ENCODE measurements at places on chromosomes 12 and 14.

- DNase-seq = peak; percentile 88
Measured at GRCh38 chr14:33950320-33951182, at the start of gene EGLN3. Gene EGLN3, minus strand, starts transcription at chr14:33951074. Its CDS starts 322 bp downstream, at chr14:33950752.

- peak; percentile 36 for DNase-seq
Measured at GRCh38 chr12:132014092-132014914, 64.6 kb downstream of the EP400 start.

- no peak for DNase-seq
Measured at GRCh38 chr12:1778911-1779310, 41.5 kb upstream of the LRTM2 start.

- peak; percentile 18 for DNase-seq
Measured at GRCh38 chr14:35121026-35121886, 534 bp downstream of the PPP2R3C start.

DNA sequence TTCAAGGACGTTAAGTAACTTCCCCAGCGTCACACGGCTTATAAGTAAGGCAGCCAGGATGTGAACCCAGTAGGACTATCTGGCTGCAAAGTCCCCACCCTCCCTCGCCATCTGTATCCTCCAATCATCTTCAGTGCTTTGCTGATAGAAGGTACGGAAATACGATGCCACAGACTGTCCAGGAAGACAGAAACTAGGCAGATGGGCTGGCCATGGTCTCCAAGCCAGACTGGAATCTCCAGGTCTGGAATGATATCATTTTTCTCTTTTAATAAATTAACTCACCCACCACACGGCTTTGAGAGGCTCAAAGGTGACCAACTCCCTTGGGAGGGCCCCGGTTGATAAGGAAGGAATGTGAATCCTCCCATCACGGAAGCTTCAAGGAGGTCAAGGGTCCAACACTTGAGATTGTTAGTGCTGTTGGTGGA, 16.3 kb upstream of the BDKRB1 start:
- DNase-seq = no peak

DNA sequence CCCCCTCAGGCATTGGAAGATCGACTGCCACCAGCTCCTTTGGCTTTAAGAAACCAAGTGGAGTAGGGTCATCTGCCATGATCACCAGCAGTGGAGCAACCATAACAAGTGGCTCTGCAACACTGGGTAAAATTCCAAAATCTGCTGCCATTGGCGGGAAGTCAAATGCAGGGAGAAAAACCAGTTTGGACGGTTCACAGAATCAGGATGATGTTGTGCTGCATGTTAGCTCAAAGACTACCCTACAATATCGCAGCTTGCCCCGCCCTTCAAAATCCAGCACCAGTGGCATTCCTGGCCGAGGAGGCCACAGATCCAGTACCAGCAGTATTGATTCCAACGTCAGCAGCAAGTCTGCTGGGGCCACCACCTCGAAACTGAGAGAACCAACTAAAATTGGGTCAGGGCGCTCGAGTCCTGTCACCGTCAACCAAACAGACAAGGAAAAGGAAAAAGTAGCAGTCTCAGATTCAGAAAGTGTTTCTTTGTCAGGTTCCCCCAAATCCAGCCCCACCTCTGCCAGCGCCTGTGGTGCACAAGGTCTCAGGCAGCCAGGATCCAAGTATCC, 288.7 kb downstream of the NAV3 start:
- DNase-seq = no peak

GRCh38 chr12:18222699-18223098, 38.6 kb upstream of the PIK3C2G start:
- DNase-seq = no peak

DNA sequence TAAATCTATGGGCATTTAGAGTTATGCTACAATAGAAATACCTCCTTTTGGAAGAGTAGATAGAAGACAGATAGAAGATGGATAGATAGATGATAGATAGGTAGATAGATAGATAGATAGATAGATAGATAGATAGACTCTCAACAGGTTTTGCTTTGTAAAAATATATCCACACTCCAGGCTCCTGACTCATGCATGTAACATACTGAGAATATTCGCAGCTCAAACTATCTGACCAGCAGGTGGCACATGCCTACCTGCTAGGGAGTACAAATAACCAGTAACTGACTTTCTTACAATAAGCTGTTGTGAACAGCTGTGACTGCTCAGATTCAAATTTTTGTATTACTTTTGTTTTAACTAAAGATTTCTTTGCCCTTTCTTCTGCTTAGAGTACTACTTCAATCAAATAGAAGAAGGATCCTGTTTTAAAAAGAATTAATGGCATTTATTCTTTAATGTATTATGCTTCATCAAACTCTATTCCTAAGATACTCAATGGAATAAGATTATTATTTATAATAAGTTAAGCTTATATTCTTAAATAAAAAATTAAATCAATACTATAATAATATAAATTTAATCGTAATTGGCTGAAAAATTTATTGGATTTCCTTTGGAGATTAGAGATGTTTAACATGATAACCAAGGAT, 15.8 kb upstream of the CPNE8 start:
- peak; percentile 65 for DNase-seq

DNA sequence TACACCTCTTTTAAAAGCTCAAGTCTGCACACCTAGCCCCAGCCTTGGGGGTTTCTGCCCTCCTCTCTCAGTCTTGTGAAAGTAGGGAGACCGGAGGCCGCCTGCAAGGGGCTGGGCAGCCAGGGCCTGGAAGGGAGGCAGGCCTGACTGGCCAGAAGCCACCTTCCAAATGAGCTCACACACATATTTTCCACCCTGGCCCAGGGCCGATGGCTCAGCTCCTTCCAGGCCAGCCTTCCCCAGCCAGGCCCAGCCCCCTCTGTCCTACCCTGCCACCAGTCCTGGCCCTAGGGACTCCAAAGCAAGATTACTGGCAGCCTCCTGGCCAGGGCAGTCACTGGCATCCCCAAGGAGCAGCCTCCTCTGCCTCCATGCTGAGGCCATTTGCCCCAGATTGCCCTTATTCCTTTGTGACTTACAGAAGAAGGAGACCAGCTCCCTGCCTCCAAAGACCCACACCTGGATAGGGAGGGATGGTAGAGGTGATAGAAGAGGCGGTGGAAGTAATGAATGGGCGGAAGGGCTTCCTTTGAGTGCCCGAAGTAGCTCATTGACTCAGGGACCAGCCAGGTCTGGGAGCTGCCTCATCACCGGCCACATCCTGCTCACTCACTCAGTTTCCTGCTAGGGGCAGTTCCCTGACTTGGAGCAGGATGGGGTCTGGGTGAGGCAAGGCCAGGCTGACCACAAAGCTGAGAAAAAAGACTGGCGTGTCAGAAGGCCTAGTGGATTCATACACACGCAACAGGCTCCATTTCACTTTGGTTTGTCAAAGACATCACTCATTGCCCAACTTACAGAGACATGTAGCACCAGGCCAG, 14.8 kb downstream of the MMP14 start:
- DNase-seq = peak; percentile 97
